ENCODE measurements at places on chromosomes 2 and 18.

- DNase-seq = no peak
These were observed 52.5 kb upstream of the MCFD2 start for GRCh38 chr2:46967990-46968647.

- no peak for DNase-seq
These were observed 1118.7 kb downstream of the SUCLG1 start for GRCh38 chr2:83340424-83340823.

DNA sequence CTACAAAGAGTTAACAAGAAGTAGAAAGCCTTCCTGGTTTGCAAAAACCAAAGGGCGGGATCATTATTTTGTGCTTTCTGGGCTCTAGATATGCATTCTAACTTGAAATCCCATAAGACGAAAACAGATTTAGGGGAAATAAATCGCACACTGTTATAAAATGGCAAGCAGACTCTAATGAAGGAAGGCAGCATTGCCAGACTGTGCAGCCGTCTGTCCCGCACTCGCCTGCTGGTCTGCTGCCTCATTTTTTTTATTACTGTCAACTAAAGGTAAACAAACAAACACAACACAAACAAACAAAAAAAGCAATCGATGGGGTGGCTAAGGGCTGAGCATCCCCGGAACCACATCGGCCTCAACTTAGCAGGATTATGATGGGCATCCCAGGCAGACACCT, 24.4 kb downstream of the ZNF521 start:
- DNase-seq = no peak

DNA sequence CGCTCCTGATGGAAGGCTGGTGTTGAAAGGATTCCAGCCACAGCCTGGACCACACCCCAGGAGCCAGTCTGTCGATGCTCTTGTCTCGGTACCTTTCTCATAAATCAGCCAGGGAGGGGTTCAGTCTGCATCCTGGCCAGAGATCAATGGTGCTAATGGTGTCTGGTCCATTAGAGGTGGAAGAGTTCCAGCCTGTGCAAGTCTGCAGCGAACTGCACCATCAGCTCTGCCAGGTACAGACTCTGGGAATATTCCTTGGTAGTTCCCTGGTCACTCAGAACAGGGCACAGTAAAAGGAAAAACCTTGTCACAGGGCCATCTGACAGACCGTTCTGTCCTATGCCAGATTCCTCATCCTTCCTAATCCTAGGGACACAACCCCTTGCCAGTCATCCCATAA, 164.3 kb downstream of the MTCL1 start:
- no peak for DNase-seq

GRCh38 chr2:45874344-45874743, 222.9 kb downstream of the PRKCE start:
- DNase-seq = no peak

DNA sequence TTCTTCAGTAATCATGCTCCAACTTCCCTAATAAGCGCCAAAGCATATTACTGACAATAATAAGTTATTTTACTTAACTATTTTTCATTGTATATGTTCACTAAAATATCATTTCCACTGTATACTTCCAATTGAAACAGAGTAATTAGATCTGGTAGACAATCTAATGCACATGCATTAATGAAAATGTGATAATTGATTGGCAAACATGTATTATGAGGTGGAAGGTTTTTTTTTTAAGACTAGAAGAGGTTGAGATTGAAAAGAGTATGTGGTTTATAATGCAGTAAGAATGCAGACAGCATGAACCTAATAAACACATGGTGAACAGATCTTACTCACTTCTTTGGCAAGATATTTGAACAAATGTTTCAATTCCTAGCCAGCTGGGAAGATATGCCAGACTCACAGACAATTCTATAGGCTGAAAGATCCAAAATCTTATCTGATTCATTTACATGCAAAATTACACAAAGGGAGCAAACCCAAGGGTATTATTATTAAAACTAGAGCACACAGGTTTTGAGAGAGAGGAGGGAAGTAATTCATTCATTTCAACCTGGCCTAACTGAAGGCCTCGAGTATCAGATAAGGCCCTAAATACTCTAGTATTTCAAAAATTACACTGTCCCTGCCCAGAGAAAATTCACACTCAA, 2.8 kb downstream of the NCKAP1 start:
- no peak for DNase-seq

- DNase-seq = peak; percentile 63
These were observed 14.6 kb downstream of the TMSB10 start for GRCh38 chr2:84919885-84920580.

GRCh38 chr18:41456831-41457230, 498.2 kb upstream of the PIK3C3 start:
- no peak for DNase-seq

GRCh38 chr18:79876497-79876896, 75.0 kb downstream of the SLC66A2 start:
- no peak for DNase-seq

- no peak for DNase-seq
These were observed 89.7 kb upstream of the SEC11C start for GRCh38 chr18:59049721-59050660.

- DNase-seq = no peak
These were observed 81.8 kb upstream of the CREB1 start for GRCh38 chr2:207448006-207448405.

DNA sequence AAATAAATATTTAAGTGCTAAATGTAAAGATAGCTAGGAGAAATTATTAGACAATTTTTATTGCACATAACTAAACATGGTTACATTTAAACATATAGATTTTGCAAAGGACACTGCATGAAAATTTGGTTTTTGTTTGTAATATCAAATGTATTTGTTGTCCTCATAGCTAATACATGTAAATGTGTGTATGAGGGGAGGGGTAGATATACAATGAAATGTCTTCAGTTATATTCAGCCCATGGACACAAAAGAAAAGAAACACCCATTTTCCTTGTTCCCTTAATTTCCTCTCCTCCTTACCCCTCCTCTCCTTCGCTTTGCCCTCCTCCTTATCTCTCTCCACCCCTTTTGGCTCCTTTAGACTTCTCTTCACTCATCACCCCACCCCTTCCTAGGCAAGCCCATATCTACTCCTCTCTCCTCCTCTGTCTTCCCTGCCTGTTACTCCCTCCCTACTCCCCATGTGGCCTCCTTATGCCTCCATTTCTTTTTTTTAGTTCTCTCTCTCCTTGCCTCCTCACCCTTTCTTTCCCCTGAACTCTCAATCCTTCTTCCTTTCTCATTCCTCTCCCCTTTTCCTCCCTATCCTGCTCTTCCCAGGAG, 1.4 kb downstream of the COL3A1 start:
- DNase-seq = no peak

- DNase-seq = no peak
These were observed 60.2 kb downstream of the TRPM8 start for GRCh38 chr2:233977296-233977837.

DNA sequence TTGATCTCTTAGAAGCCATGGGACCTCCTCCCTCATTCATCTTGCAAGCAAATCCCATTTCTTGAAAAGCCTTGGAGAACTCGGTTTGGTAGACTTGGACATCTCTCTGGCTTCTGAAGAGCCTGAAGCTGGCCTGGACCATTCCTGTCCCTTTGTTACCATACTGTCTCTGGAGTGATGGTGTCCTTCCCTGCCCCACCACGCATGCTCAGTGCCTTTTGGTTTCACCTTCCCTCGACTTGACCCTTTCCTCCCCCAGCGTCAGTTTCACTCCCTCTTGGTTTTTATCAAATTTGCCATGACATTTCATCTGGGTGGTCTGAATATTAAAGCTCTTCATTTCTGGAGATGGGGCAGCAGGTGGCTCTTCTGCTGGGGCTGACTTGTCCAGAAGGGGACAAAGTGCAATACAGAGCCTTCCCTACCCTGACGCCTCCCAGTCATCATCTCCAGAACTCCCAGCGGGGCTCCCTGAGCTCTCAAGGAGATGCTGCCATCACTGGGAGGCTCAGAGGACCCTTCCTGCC, 20.0 kb downstream of the FOSL2 start:
- no peak for DNase-seq

DNA sequence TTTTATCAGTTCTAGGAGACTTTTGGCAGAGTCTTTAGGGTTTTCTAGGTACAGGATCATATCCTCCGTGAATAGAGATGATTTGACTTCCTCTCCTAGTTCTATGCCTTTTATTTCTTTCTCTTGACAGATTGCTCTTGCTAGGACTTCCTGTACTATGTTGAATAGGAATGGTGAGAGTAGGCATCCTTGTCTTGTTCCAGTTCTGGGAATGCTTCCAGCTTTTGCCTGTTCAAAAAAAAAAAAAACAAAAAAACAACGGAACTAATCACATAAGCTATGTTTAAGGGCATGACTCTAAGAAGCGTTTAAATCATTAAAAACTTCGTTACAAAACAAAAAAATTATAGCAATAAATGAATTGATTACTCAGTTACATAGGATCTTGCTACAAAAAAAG, 145.7 kb downstream of the NUP35 start:
- no peak for DNase-seq

DNA sequence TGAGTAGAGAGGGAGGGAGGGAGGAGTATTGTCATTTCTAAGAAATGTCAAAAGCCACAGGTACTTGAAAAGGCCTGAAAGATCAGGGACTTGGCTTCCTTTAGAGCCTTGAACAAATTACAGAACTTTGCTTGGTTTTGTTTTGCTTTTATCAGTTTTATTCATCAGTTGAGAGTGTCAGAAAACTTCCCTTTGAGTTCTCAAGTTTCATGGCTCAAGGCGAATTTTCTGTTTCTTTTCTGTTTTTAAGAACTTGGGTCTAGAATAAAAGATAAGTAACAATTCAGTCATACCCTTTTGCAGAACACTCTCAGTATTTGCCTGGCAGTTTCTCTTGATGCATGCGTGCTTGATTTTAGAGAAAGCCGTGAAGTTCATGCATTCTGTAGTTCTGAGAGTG, 531.9 kb downstream of the PARD3B start:
- no peak for DNase-seq

GRCh38 chr18:24868311-24868710, 407.9 kb downstream of the HRH4 start:
- no peak for DNase-seq

GRCh38 chr2:80302314-80303005, 2.1 kb downstream of the LRRTM1 start:
- no peak for DNase-seq

DNA sequence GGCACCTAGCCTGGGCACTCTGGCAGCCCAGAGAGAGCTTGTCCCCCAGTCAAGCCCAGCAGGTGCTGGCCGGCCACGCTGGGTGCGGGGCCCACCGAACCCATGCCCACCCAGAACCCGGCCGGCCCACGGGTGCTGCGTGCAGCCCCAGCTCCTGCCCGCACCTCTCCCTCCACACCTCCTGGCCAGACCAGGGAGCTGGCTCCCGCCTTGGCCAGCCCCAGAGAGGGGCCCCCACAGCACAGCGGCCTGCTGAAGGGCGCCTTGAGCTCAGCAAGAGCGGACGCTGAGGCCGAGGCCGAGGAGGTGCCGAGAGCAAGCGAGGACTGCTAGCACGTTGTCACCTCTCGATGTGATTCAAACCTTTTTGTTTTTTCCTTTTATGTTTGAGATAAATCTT, 407.0 kb upstream of the KCNJ3 start:
- no peak for DNase-seq

DNA sequence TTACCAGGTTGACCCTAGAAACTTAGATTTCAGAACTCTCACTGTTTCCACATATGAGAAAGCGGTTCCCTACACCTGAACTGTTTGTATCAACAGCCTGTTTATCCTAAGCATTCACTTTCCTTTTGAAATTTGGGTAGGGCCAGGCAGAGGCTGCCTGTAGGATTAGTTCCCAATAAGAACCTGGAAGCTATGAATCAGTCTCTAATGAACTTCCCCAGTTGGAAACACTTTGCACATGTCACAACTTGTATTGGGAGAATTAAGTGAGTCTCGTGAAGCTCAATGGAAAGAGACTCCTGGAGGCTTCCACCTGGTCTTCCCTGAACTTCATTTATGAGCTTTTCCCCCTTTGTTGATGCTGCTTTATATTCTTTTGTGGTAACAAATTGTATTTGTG, 486.6 kb upstream of the HS6ST1 start:
- no peak for DNase-seq

DNA sequence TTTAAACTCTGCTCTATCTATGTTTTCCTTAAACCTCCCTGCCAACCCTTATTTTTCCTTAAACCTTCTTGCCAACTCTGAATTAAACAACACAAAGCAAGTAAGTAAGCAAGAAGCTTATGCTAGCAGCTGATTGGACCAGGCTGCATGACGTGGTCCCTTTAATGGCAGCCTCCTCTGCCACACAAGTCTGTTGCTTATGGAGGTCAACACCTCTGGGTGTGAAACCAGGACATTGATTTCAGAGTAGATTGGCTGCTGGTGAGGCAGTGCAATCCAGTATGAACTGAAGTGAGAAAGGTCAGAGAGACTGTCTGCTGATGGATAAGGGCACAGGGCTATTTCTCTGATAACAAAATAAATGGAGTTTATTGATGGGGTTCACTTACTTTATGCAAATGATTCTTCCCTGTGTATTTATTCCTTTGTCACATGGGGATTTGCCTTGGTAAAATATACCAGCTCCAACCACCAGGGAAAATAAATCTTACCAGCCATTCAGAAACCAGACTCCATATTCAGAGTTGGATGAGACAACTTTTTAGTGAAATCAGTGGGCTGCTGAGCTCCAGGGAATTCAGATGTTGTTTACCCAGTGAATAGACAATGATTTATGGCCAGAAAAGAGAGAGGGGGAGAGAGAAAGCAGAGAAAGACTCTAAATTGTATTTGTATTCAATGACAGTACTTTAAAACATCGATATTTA, 112.2 kb upstream of the NCKAP5 start:
- DNase-seq = no peak

DNA sequence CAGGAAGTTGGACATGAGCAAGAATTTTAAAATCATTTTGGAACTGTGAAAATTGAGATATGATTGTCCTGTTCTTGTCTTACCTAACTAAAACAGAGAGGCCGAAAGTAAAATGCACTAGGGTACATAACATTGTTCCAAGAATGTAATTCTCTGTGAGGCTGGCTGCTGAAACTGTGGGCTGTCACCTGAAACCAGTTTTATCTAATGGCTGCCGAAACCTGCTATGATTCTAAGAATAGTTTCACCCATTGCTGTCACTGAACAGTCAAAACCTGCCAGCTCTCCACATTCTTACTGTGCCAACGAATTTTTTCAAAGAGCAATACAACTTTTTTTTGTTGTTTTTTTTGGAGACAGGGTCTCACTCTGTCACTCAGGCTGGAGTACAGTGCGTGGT, 119.3 kb upstream of the ZSWIM2 start:
- no peak for DNase-seq

DNA sequence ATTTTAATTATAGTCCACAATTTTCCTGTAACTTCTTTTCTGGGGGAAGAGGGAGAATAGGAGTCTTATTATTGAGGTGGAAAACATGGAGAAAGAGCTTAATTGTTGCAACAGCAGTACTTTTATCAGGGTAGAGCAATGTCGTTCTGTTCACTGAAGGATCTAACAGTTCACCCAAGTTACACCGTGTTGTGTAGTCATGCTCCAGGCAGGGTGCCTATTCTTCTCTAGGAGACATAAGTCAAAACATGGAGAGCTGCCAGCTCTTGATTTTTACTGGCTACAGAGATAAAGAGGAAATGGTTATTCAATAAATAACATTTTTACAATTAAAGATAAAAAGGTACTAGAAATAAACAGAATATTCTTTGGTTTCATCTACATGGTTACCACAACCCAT, 594.3 kb upstream of the NETO1 start:
- DNase-seq = no peak

All from stimulated activated naive CD8-positive, alpha-beta T cell treated with anti-CD3 and anti-CD28 coated beads, Interleukin-15, Interleukin-2, amounts not matched to agents 100 U/mL and 50 U/mL, for 24 hours (primary cell).